ENCODE measurements at places on chromosomes 12 and 14. TPM values are rescaled to one million over a fixed set of nuclear protein-coding genes. Genes with fewer than 3 reads are reported as not detected.

Gene PRKAB1
- 37.5 TPM for total RNA-seq

Gene WIF1
- not detected for total RNA-seq

Gene PIK3C2G
- total RNA-seq, result not detected

GRCh38 chr12:29795715-29796114 lies 12.0 kb upstream of the TMTC1 start:
- DNase-seq, result no peak

- DNase-seq, result no peak
Measured at GRCh38 chr14:63544591-63545299, 1.6 kb upstream of the PPP2R5E start.

GRCh38 chr14:100396266-100396795 lies 73.2 kb downstream of the SLC25A47 start:
- no peak for DNase-seq

GRCh38 chr14:36971263-36971855 lies 201.0 kb downstream of the SLC25A21 start:
- DNase-seq, result no peak

DNA sequence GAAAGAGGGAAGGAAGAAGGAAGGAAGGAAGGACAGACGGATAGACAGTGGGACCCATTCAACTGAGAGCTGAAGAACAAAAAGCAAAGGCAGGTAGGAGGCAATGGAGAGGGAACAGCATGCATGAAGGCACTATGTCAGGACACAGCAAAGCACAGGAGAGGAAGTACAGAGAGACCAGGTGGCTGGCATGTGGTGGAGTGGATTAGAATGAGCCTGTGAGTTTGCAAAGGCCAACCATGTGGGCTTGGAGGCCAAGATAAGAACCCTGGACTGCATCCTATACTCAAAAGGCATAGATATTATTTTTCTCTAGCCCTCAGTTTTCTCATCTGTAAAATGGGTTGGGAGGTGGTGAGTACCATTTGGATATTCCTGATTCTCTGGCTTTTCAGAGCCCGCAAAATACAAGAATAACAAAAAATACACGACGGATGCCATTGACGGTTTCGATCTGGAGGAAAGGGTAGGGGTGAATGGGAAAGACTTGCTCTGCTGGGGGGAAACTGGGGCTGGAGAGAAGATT lies 102.9 kb downstream of the WSCD2 start:
- DNase-seq, result no peak

GRCh38 chr12:20368651-20369304 lies 441 bp downstream of the PDE3A start:
- DNase-seq, result peak; percentile 61

DNA sequence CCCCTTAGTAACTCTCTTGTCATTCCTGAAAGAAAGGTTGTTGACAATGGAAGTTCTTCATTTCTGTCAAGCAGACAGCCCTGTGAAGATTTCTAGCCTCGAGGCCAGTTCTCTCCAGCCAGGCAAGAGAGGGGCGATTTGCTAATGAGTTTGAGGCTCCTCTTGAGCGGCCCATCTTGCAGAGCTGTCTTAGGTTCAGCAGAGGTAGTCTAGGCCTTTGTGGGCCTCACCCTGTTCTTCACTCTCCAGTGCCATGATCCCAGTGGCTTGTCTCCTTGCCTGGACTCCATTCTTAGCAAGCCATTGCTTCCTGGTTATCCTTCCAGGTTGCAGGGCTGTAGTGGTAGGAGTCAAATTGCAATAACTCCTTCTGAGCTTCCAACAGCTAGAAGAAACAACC lies 9.7 kb downstream of the TPH2 start:
- DNase-seq, result no peak

DNA sequence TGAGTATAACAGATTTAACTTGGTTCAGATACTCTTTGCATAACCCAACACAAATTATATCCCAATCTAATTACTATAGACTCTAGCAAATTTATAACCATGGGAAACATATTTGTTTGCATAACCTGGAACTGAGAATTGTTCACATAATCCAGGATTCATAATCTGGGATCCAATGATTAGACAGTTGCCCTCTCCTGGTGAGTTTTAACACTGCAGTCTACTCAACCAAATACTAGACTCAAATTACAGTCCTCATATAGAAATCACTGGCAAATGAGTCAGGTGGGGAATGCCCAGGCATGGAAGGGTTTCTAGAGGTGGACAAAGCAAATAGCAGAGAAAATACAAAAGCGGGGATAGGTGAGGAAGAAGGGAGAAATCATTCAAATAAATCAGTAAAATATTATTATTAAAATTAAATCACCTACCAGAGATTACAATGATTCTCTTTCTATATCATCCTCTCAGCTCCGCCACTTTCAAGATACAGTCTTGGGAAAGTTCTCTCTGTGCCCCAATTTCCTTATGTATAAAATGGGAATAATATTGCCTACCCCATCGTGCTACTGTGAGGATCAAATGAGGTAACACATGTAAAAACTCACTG lies 9.4 kb downstream of the GCH1 start:
- DNase-seq, result no peak

DNA sequence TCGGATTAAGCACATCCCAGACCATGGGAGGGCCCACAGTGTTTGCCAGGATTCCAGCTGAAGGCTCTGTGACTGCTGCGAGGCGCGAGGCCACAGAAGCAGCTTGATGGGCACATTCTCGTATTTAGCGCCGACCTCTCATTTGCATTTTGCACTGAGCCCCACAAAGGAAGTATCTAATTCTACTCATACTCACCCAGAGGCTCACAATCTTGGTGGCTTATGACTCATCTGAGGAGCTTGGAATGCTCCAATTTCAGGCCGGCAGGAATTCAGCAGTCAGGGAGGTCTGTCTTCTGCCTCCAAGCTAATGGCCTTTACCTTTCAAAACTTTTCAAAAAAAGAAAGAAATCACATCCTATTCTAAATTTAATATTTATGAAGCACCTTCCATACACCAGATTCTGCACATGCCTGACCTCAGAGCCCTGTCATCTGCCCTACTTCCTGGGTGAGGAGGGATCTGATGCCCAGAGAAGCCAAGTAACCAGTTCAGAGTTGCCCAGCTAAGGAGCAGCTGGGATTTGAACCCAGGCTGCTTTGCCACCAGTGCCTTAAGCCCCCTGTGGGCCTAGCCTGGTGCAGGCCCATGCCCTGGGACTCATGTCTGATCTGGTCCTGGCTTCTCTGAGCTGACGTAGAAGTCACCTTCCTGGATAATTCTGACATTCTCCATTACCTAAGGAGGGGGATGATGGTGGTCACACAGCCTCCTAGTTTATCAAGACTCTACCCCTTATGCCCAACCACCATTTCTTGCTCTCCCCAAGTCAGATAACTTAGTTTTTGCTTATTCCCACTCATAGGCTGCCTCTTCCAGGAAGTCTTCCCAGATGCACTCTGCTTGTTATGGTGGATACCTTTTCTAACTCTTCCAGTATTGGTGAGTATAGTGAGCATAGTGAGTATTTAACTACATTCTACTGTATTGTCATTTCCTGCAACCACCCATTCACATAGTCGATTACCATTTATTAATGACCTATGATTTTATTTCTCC lies 198.9 kb downstream of the RBM19 start:
- DNase-seq, result no peak

DNA sequence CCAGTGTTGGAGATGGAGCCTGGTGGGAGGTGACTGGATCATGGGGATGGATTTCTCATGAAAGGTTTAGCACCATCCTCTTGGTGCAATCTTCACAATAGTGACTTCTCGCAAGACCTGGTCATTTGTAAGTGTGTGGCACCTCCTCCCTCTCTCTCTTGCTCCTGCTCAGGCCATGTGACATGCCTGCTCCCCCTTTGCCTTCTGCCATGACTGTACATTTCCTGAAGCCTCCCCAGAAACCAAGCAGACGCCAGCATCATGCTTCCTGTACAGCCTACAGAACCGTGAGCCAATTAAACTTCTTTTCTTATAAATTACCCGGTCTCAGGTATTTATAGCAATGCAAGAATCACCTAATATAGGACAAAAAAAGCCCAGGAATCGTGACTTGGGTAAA lies 171.0 kb upstream of the FOXN3 start:
- DNase-seq, result no peak

DNA sequence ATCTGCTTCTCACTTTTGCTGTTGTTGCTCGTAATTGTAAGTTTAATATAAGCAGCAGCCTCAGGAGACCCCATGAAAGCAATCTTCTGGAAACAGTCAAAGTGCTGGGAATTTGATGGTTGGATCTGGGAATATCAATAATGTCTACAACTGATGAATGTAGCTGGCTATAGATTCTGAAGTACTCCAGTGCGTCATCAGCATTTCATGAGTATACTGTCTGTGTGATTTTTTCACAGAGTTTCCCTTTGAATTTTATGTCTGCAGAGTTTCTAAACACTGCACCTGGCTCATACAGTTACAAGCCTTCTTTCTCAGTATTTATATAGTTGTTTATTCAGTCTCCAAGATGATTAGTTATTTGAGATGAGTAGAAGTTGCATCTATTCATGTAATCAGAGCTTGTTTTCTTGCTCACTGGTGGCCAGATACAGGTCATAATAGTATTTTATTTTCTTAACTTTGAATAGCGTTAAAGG lies 222.3 kb downstream of the RAD51B start:
- DNase-seq, result no peak

Measured in glutamatergic neuron (in vitro differentiated cells).